ENCODE measurements at places on chromosomes 1 and 21.

DNA sequence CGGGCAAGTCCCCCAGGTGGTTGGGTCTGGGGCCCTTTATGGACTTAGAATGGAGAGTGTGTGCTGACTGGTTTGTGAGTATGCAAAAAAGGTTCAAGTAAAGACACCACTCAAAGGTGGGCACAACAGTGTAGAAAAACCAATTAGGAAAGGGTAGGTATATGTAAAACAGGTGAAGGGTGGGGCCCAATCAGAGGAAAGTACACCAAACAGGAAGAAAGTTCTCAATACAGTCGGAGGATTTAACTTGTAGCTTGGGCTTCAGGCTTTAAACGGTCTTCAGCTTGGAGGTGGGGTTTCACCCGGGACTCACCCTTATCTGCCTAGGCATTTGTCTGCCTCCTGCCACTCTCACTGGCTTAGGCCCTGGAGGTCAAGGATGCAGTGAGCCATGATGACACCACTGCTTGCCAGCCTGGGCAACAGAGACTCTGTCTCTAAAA, 6.8 kb upstream of the PUM1 start:
- DNase-seq: no peak

GRCh38 chr1:225044258-225044657, 114.8 kb downstream of the DNAH14 start:
- DNase-seq: no peak

GRCh38 chr1:164861632-164862031, 302.6 kb downstream of the PBX1 start:
- DNase-seq: no peak

DNA sequence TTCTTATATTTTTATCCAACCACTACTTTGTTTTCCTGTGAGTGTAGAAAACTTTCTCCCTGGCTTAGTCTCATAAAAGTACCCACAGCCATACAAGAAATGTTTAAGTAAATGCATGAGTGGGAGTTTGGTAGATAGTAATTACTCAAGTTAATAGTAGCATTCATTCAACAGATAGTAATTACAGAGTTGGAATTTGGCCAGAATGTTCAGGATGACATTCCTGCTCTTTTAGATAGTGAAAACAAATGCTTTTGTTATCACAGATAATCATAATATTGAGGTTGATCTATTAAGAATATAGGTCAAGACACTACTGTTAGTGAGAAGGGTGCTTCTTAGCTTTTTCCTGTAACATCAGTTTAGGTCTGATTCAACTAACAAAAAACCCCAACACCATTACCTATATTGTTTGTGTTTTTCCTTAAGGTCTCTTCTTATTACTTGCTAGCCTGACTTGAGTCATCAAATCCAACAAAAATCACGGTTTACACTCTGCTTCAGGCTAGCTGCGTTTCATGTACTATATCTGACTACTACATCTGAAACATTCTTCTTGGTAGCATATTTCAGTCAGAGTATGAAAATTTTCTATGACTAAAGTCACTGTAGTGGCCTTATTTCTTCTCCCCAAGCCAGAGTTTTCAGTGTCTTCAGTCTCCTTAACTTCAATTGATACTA, 163.7 kb downstream of the HS2ST1 start:
- DNase-seq: no peak

DNA sequence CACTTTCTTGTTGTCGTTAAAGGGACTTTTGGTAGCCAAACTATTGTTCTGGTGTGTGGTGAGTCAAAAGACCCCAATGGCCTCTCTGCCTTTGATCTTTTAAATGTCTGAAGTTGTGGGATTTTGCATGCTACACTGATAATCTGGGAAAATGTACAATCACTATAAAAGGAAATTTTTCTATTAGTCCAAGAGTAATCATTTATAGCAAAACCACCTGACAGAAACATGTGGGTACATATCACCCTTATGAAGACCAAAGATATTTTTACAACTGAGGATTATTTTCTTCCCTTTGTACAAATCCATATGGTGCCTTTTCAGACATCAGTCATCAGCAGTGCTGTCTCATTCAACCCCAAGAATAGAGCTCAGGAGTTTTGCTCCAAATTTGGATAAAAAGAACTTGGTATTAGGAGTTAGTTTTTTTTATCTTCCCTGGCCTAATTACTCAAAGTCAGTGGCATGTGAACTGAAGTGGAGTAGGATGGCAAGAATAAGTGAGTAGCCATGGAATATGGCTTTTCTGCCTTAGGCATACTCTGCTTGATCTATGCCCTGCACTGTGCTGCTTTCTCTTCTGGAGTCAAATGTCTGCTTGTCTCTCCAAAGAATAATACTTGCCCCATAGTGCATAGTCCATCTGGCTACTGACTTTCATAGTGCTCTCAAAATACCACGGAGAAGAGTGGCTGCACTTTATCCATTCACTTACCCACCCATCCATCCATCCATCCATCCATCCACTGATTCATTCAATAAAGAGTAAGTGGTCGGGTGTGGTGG, 13.5 kb downstream of the GREM2 start:
- no peak for DNase-seq

- DNase-seq: no peak
Measured at GRCh38 chr1:229058729-229059128, 212.2 kb upstream of the RAB4A start.

- no peak for DNase-seq
Measured at GRCh38 chr21:35645991-35646390, 414.3 kb downstream of the SETD4 start.

DNA sequence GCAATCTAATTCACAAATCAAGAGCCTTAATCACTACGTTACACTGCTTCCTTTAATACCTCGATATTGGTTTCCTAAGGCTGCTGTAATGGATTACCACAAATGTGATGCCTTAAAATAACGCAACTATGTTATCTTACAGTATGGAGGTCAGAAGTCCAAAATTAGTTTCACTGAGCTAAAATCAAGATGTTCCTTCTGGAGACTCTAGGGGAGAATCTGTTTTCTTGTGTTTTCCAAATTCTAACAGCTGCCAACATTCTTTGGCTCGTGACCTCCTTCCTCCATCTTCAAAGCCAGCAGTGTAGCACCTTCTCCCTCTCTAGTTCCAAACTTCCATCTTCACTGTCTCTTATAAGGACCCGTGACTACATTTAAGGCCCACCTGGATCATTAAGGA, 335.0 kb upstream of the NFIA start:
- DNase-seq: no peak

DNA sequence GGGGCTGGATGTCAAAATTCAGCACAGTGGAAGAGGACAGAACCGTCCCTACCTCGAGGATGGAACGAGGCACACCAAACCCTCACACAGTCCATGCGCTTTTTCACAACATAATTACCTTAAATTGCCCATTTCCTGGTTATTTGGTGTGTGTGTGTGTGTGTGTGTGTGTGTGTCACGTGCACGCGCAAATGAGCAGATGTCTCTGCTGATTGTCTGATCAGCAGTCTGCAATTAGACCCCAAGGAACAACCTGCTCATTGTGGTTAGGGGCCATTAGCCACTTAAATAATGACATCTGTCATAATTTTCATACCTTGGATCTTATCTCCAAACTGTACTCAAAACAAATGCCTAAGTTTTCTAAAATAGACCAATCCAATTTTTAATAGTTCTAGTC, 23.2 kb downstream of the AVPR1B start:
- DNase-seq: no peak

- no peak for DNase-seq
Measured at GRCh38 chr21:31599013-31599412, 60.5 kb upstream of the SOD1 start.

DNA sequence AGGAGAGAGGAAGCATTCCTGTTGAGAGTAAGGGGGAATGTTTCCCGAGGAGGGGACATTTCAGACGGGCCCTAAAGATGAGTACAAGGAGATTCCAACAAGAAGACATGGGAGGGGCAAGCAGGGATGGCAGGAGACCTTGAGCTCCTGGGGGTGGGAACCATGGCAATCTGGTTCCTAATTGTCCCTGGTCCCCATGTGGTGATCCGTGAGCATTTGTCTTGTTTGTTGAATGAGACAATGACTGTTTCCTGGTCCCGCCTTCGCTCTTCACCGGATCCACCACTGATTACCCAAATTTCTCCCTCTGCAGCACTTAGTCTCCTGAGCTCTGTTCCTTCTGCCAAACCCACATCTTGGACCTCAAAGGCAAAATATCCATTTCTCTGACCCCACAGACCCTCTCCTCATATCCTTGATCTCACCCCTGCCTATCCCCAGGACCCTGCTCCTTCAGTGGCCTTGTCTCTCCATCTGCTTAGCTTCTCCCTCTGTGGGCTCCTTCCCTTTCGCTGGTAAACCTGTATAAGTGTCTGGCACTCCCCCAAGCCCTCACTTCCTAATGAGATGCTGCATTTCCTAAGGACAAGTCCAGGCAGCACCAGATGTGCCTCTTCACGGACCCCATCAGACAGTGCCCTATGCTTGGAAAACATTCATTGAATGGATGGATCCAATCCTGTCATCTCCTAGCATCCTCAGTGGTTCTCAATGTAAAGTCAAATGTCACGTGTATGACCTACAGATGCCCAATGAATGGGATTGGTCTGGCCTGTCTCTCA, 8.3 kb upstream of the CSF1 start:
- DNase-seq: no peak

GRCh38 chr21:38486706-38487105, 11.6 kb downstream of the ERG start:
- no peak for DNase-seq

DNA sequence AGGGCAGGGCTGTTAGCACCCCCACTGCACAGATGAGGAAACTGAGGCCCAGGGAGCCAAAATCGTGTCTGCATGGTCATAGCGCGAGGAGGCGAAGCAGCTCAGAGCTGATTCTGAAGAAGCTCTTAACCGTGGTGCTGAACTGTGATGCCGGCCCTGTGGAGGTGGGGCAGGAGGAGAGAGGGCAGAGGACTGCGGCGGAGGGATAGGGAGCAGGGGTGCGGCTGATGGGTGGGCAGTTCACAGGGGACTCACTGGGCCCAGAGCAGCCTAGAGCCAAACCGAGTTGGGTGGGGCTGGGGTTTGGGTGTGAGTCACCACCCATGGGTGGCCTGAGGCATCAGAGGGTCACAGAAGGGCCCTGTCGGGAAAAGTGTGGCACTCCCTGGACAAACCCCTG, 74.7 kb downstream of the RAP1GAP start:
- no peak for DNase-seq

- no peak for DNase-seq
Measured at GRCh38 chr1:98458511-98459485, 202.7 kb upstream of the SNX7 start.

DNA sequence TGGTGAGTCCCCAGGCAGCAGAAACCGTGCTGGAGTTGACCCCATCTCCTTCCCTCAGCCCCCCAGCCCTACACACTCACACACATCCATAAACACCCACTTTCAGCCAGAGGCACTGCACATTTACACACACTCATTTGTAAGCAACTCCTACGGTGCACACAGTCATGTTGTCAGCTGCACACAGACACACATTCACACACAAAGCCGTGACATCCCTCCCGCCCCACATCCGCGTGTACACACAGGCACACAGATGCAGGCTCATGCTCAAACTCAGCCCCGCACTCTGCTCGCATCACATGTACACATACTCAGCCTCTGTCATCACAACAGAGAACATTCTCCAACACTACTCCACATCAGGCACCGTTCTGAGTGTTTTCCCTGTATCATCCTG, 47.6 kb downstream of the LACTBL1 start:
- no peak for DNase-seq

DNA sequence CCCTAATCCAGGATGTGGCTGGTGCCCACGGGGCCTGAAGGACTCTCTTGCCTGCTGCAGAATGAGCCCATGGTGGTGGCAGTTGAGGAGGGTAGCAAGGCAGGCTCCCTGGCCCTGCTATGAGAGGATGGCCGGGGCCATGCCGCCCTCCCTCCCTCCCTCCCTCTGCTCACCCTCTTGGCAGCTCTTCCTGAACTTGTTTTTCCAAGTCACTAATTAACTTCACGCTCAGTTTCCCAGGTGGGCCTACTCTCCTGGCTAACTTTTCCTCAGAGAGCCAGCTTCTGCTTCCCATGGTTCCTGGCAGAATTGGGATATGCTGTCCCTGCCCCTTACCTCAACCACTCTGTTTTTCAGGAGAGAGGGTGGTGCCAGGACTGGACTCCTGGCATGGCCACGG, 10.2 kb downstream of the KCNC4 start:
- DNase-seq: no peak

- DNase-seq: no peak
Measured at GRCh38 chr1:15452216-15452615, 4.3 kb upstream of the CELA2A start.

GRCh38 chr1:246608616-246609376, 42.5 kb downstream of the CNST start:
- no peak for DNase-seq

- no peak for DNase-seq
Measured at GRCh38 chr21:43851593-43851992, 13.4 kb upstream of the AGPAT3 start.

DNA sequence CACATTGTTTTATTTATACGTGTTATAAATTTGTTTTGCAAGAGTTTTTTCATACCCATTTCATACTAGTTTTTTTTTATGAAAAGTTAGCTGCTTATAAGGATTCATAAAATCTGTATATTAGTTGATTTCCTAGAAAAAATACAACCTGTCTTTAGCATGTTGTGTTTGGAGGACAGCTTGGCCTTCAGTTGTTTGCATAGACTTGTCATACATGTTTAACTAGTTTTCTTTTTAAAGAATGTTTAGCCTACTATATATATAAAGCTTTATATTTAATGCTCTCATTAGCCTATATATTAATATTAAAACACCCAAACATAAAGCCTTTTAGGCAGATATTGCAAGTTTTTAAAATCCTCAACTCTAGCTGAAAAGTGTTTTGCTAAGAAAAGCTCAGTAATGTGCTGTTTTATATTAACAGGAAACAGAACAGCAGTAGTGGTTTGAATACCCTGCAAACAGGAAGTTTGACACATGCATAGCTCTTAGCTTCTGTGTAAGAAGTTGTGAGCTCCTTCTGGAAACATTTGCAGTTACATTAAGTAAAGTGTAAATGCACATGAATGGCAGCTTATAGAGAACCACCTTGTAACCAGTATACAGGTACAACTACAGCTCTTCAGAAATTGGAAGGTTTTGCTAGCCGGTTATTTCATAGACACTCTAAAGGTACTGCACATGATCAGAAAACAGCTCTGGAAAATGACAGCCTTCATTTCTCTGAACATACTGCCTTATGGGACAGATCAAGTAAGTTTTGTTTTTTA, at the start of gene PRKACB:
TSS of gene PRKACB (plus strand) at position 476 of the 770 bp plus-strand sequence. CDS start at position 567, 91 bp downstream.
- DNase-seq: no peak

- no peak for DNase-seq
Measured at GRCh38 chr1:116167625-116168276, 56.6 kb downstream of the MAB21L3 start.
